ENCODE measurements at places on chromosomes 2 and 18.

- DNase-seq, result no peak
Measured at GRCh38 chr18:7760967-7761948, 194.1 kb downstream of the PTPRM start.

GRCh38 chr2:58973811-58974281 lies 732.7 kb upstream of the FANCL start:
- DNase-seq, result no peak

- DNase-seq, result no peak
Measured at GRCh38 chr2:33058716-33059470, 112.1 kb downstream of the LTBP1 start.

- no peak for DNase-seq
Measured at GRCh38 chr18:11050966-11051365, 98.4 kb downstream of the PIEZO2 start.

DNA sequence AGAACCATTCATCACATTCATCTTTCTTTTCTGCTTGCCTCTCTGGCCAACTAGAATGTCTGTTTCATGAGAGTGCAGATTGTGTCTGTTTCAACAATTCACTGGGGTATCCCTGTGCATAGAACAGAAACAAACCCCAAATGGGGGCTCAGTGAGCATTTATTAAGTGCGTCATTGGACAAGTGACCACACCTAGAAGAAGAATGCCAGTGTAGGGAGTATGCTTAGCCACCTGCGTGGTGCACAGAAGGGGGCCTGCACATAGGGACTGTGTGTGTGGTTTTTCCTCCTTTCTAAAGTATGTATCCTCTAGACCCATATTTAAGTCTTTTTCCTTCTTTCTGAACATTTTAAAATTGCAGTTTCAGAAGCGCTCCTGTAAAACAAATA lies 255.9 kb downstream of the AGAP1 start:
- no peak for DNase-seq

DNA sequence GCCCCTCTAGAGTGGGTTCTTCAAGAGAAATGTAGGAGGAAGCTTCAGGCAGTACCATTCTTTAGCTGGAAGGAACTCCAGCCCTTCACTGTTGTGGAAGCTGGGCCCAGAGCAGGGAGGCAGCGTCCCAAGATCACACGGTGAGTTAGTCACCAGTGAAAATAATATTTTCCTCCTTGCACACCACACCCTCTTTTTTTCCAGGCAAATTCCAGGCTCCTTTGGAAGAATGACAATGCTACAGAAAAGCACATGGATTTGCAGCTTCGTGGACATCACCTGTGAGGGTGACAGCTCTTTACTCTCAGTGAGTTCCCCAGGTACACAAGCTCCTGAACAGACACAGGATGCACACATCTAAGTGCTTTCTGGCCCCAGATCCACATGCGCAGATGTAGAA lies 157.1 kb downstream of the COL6A3 start:
- no peak for DNase-seq

DNA sequence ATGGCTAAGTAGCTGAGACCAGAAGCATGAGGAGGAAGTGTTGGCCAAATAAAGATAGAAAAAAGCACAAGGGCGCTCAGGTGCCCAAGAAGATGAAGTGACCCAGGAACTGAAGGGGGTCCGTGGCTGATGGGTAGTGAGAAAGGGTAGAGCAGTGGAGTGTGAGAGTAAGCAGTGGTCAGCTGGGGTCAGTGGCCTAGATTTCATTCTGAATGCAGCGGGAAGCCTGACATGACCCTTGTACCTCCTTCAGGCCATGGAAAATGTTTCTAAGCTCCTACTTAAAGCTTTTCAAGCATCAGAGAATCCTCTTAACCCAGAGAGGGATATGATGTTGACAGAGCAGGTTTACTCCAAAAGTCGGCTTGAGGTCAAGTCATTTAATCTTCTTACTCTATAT lies 89.0 kb upstream of the UNC80 start:
- no peak for DNase-seq

- no peak for DNase-seq
Measured at GRCh38 chr2:181896286-181896685, 4.8 kb downstream of the ITPRID2 start.

DNA sequence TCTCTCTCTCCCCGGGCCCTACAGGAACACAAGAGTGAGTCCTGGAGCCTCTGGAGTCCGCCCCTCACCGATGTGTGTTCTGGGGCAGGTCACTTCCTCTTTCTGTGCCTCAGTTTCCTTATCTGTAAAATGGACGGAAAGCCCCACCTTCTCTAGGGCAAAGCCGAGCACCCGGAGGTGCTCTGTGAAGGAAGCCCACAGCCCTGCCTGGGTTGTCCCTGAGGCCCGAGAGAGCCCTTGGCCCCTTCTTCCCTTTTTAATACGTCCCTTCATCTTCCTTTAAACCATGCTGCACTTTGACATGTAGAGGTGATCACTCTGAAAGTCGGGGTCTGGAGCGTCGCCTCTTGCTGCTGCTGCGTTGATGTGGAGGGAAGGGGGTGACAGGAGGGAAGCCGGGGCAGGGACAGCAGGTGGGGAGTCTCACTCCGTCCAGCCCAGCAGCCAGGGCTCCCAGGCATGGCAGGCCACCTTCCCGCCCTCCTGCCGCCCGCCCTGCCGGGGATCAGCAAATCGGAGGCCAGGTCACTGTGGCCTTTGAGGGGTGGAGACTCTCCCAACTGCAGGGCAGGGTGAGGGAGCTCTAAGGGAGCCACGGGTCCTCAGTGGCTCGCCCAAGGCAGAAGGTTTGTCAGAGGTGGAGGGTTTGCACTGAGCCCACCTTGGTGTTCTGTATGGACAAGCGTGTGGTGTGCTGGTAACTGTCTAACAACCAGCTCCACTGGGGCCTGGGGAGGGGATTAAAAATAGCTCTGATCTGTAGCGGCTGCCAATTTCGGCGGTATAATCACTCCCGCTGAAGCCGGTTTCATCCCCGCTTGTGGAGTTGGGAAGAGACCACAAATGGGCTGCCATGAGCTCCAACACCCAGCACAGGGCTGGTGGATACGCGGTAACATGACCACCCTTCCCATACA lies 135.9 kb upstream of the ID2 start:
- no peak for DNase-seq

- DNase-seq, result no peak
Measured at GRCh38 chr2:150607390-150607811, 119.9 kb upstream of the RND3 start.

GRCh38 chr2:19685731-19686130 lies 216.1 kb downstream of the TTC32 start:
- DNase-seq, result no peak

GRCh38 chr2:190149200-190149599 lies 86.7 kb upstream of the MSTN start:
- DNase-seq, result no peak

GRCh38 chr2:30772021-30772705 lies 35.1 kb downstream of the CAPN13 start:
- no peak for DNase-seq

DNA sequence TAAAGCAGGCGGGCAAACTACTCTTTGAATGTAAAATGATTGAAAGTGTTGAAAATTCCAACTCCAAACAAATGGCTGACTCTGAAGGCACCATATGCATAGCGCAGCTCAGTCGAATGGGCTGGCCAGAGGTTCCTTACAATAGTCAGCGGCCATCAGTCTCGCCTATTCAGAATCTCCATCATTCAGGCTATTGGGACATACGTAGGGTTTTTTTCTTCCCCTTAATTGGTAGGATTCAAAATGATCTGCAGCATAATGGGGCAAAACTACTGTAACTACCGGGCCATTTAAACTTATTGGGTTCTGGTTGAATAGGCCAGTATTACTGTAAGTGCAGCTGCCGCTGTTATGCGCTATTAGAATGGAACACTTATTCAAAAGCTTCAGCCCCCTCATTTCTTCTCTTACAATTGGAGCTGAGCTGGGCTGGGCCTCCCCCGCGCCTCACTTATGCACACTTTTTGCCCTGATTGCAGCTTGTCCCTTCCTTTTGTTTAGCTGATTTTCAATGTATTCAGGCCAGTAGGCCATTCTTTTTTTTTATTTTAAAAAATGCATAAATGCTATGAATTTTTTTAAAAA lies 40.4 kb downstream of the SLC9A4 start:
- DNase-seq, result no peak

DNA sequence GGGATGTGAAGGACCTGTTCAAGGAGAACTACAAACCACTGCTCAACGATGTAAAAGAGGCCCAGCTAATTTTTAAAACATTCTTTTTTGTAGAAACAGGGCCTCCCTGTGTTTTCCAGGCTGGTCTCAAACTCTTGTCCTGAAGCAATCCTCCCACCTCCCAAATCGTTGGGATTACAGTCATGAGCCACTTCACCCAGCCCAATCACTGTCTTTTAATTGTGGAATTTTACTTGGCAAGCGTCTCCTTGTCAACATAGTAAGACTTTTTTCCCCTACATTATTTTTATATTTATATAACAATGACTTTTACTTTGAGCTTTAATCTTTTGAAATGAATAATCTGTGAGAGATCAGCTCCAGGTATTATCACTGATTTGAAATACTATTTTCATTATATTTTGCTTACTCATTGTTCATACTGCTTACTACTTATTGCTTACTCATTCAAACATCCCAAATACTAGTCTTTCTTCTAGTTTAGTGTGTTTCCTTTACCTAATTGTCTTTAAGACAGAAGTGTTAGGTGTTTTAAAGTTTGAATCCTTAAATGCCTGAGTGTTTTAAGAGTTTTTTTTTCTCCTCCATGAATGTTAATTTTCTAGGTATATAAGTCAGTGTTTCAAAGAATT lies 48.9 kb downstream of the PTPN4 start:
- no peak for DNase-seq

DNA sequence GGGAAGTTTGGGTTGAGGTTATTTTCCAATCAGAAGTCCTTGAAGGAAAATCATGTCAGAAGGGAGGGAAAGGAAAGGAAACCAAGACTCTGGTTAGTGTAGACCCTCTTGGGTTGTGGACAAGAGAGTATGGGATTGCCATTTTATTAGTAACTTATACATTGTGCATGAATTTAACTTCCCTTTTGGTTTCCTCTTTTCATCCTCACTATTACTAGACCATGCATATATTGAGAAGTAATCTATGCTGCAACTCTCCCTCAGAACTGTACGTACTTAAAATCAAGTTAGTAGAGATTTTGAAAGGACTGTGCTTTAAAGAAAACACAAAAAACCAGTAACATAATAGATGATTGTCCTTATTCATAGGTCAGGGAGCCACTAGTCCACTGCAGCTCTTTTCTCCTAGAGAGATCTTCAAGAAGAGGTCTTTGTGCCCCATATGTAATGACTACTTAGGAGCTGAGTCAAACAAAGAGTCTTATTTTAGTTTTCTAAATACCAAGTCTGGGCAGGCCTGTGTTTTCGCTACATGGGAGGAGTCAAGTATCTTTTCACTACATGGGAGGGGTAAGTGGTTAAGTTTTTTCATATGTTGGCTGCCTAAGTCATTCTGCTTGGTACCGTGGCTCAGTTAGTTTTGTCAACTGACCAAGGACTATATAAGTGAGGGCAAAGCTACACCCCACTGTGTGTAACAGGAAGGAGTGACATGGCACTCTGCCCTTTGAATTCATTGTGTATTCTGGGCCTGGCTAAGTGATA lies 25.2 kb upstream of the FAM117B start:
- DNase-seq, result no peak

DNA sequence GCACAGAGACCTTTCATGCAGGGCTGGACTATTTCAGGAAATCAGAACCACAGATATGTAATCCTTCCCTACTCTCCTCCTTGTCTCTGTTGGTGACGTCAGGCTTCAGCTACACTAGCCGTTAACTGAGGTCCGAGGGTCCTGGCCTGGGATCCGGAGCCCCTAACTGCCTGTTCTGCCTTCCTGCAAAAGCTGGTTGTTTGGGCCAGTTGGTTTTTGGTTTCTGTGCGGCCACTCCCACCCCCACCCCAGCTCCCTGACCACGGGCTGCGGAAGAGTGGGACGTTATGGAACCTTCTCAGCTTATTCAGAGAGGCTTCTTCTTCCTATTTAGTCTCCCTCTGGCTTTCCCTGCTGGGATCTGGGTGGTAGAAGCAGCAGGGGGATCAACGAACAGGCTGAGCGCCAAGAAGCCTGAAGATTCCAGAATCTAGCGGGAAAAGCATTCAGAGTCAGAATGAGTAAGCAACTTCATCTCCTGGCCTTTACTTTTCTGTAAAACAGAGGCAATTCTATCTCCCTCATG lies 49.3 kb upstream of the ROCK2 start:
- no peak for DNase-seq

DNA sequence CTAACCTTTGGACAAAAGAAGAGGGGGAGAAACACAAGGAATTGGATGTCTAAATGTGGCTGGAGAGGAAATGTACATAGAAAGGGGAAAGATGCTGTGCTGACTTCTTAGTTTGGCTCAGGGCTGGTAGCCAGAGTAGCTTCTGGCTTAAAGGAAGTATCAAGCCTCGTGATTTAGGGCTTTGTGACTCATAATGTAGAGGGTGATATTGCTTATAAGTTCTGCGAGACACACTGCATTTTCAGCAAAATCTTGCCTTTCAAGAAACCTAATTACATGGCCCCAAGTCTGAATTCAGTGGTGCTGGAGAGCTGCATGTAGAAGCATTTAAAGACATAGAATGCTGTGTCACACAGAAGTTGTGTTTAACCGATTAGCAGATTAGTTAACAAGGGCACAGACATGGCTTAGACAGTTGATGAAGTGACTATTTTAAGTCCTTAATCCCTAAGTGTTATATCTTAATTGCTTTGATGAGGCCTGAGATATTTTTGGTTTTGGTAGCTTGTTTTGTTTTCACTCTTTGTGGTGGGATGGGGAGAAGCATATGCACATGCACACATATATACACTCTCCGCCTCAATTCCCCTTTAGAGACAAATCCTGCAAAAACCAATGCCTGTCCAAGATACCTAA lies 66.4 kb downstream of the EPAS1 start:
- DNase-seq, result no peak

GRCh38 chr2:47300609-47301276 lies 102.2 kb upstream of the MSH2 start:
- DNase-seq, result no peak

DNA sequence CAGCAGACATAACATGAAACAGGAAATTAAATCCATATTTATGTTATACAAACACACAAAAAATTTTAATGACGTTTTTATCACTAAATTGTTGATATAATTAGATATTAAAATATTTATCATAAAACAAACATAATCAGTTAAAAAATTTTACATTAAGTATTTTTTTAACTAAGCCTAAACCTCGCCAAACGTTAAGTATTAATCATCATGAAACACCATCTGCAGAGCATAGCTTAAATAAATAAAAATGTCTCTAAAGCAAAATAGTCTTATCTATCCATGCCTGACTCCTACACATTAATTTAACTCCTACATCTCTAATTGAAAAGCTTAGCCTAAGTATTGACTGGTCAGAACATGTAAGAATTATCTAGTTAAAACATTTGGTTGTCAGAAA lies 271.6 kb upstream of the RND3 start:
- no peak for DNase-seq

- DNase-seq, result no peak
Measured at GRCh38 chr2:134685967-134686366, 32.8 kb downstream of the TMEM163 start.

All from activated T-helper 1 cell treated with anti-CD3 and anti-CD28 coated beads, Interleukin-2, amount 50 U/mL, for 16 hours (primary cell).